ENCODE measurements at places on chromosomes 11 and 22.

- DNase-seq: no peak
These were observed 404.2 kb downstream of the LUZP2 start for GRCh38 chr11:24900960-24901549.

DNA sequence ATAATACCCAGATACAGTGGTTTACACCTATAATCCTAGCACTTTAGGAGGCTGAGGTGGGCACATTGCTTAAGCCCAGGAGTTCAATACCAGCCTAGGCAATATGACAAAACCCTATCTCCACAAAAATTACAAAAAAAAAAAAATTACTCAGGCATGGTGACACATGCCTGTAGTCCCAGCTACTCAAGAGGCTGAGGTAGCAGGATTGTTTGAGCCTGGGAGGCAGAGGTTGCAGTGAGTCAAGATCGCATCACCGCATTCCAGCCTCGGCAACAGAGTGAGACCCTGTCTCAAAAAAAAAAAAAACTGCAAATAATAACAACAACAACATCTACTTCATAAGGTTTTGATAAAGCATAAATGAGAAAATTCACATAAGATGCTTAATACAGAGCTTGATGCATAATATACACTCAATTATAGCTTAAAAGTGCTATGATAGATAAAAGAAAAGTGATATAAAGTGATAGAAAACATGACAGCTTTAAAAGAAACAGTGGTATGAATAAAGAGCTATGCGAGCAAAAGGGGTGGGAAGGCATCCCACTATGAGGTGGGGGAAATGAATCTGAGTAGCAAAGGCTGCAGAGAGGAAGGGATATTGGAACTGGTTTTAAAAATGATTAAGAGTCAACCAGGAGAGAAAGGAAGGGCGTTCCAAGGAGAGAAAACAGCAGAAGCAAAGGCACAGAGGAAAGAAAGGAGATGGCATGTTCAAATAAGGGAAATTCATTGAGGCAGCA lies 197.6 kb downstream of the KIF18A start:
- DNase-seq: no peak

DNA sequence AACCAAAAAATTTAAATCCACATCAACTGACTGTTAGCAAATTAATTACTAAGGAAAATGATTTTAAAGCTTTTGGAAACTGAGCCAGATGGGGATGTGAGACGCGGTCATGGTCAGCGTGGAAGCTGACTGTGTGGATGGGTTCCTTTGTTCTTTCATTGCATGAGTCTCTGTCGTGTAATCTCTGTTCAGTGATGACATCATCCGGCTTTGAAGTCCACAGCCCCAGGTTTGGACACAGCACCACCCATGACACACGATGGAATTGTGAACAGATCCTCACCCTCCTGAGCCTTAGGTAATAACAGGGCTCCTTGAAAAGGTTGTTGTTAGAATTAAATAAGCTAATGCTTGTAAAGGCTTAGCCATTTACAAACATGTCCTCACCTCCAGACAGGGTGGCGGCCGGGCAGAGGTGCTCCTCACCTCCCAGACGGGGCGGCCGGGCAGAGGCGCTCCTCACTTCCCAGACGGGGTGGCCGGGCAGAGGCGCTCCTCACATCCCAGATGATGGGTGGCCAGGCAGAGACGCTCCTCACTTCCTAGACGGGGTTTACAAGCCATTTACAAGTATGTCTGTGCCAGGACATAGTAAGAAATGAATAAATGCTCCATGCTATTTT lies 677.3 kb downstream of the TBC1D22A start:
- no peak for DNase-seq

DNA sequence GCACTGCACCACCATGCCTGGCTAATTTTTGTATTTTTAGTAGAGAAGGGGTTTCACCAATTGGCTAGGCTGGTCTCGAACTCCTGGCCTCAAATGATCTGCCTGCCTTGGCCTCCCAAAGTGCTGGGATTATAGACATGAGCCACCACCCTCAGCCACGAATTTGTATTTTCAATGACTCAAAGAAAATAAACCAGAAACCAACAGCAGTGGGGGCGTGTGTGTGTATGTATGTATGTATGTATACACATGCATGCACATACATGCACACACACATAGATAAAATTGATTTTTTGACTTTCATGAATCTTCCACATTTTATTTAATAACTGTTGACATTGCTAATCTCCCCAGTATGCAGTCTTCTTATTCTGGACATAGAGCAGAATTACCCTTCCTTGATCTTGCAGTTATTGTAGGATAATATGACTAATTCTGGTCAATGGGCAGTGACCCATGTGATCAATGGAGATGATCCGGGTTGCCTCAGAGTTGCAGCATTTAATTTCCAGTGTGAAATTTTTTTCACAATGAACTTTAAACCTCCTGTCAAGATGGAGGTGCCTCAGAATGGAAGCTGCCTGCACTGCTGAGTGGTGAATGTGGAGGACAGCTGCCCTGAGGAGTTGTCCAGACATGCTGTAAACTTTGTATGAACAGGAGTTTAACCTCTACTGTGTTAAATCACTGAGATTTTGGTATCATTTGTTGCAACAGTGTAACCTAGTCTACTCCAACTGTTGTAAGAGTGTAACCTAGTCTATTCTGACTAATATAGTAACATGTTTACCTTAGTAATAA lies 12.8 kb upstream of the PTPN5 start:
- no peak for DNase-seq

- no peak for DNase-seq
These were observed 17.9 kb downstream of the NAP1L4 start for GRCh38 chr11:2974272-2974671.
